K562 (cell line): ENCODE measurements at places on chromosomes 4 and X.

DNA sequence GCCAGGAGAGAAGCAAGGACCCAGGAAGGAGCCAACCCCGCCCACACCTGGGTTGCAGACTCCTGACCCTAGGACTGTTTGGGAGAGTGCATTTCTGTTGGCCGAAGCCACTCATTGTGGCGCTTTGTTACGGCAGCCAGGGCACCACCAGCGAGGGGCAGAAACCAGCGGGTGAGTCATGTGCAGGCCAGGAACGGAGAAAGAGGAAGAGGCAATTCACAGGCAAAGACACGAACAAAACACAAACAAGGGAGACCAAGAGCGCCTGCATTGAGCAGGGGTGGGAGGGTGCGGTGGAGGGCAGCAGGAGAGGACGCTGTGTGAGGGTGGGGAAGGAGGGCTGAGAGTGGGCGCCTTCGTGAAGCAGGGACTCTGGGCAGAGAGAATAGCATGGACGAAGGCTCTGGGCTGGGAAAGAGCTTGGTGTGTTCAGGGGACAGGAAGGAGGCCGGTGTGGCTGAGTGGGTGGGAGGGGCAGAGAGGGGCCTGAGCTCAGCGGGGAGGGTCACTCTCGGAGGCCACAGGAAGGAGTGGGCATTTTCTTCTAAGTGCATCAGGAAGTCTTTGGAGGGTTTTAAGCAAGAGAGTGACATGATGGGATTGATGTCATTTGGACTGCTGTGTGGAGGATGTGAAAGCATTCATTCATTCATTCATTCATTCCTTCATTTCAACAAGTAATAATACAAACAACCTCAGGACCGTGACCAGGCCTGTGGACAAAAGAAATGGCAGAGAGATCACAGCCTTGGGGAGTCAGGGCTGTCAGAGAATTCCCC, 12.2 kb upstream of the WFS1 start:
- no peak for DNase-seq

- DNase-seq: no peak
Measured at GRCh38 chr4:5717449-5718158, 6.6 kb downstream of the EVC start.

DNA sequence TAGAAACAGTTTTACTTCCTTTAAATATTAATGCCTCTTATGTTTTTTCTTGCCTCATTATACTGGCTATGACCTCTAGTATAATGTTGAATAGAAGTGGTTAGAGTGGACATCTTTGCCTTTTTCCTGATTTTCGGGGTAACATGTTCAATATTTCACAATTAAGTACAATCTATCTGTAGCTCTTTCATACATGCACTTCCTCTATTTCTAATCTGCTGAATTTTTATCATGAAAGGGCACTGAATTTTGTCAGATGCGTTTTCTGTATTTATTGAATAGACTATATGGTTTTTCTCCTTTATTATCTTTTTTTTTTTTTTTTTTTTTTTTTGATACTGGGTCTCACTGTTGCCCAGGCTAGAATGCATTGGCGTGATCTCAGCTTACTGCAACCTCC, 29.0 kb downstream of the MECP2 start:
- DNase-seq: no peak

- no peak for DNase-seq
Measured at GRCh38 chr4:12414181-12414812, 985.6 kb upstream of the HS3ST1 start.

GRCh38 chr4:24266951-24267722, 317.2 kb downstream of the DHX15 start:
- no peak for DNase-seq

DNA sequence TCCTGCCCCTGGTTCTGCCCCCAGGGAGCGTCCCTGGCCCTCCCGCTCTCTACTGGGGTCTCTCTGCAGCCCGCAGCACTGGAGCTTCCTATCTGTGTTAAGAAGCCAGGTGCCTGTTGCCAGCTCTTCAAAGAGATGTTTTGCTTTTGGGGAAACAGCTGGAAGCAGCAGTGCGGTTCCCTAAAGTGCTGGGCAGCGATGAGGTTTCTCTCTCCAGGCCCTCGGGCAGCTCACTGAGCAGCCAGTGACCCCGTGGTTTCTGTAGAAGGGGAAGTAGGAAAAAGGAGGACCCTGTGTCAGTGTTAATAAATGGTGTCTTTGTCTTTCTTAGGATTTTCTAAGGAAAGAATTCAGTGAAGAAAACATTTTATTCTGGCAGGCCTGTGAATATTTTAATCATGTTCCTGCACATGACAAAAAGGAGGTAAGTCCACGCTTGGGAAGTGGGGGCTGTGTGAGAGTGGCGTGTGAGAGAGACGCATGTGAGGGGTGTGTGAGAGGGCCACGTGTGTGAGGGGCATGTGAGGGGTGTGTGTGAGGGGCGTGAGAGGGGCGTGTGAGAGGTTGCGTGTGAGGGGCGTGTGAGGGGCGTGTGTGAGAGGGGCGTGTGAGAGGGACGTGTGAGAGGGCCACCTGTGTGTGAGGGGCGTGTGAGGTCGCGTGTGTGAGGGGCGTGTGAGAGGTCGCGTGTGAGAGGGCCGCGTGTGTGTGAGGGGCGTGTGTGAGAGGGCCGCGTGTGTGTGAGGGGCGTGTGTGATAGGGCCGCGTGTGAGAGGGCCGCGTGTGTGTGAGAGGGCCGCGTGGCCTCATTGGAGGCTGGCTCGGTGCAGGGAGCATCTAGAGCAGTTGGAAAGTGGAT, 27.1 kb upstream of the HGFAC start:
- DNase-seq: no peak

DNA sequence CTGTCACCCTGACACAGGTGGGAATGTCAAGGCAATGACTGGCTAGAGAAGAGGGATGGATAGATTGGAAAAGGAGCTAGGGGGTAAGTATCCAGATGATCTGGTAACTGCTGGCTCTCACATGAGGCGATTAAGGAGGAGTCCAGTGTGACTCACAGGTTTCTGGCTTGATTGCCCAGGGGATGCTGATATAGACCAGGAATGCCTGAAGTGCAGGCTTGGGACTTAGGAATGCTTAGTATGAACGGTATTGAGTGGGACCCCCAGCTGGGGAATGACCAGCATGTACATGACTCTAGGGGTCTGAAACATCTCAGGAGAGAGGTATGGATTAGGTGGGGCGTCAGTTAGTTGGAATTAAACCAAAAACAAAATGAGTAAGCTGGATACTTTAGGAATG, 65.8 kb upstream of the PRPS1 start:
- DNase-seq: no peak
